Calu3 (cell line): ENCODE measurements at places on chromosomes 3 and 15. TPM values are rescaled to one million over a fixed set of nuclear protein-coding genes. Genes with fewer than 3 reads are reported as not detected.

- no peak overlapping the region for H3K27ac ChIP-seq
- no peak overlapping the region for H3K4me3 ChIP-seq
- no peak for DNase-seq
- no peaks in the 10 kb centered on the region for H3K36me3 ChIP-seq
- H3K4me1 ChIP-seq, result peaks cover 15% of the 10 kb centered on the region
Observed at GRCh38 chr3:13002398-13003124, 70.7 kb downstream of the IQSEC1 start.

GRCh38 chr15:91108421-91108820 is 8.4 kb downstream of the SV2B start:
- no peak overlapping the region for H3K27ac ChIP-seq
- DNase-seq, result no peak
- H3K27me3 ChIP-seq, result peaks cover 12% of the 10 kb centered on the region

DNA sequence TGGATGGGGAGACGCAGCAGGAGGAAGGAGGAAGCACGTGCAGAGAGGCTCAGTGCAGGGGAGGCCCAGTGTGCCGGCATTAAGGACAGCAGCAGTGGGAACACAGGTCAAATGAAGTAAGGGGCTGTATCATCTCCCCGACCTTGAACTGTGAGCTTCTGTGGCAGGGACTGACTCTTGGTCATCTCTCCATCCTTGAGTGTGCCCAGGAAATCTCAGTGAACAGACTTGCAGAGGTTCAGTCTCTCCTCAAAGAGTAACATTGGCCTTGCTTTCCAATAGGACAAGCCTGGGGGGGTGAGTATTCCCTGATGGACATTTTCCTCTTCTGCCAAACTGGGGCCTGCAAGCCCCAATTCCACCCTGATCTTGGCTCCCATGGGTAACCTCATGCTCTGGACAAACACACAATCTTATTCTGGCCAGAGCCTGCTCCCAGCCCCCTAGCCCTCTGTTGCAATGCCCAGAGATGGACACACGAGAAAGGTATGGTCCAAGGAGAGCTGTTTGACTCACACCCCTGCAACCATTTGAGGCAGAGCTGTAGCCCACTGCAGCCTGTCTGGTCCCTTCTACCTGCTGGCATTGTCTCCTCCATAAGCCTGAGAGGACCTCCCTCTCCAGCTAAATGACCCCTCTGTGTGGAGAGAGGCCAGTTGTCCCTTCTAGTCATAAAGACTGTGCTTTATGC is 50.9 kb downstream of the TLE3 start:
- DNase-seq, result no peak
- no peak overlapping the region for H3K27ac ChIP-seq
- no peak overlapping the region for H3K4me3 ChIP-seq
- no peaks in the 10 kb centered on the region for H3K4me1 ChIP-seq
- H3K36me3 ChIP-seq, result peaks cover 7% of the 10 kb centered on the region

- peaks cover 5% of the 10 kb centered on the region for H3K36me3 ChIP-seq
- no peak for DNase-seq
- H3K27ac ChIP-seq, result no peak overlapping the region
- H3K4me1 ChIP-seq, result no peaks in the 10 kb centered on the region
Observed at GRCh38 chr3:65398953-65399352, 639.8 kb downstream of the MAGI1 start.

DNA sequence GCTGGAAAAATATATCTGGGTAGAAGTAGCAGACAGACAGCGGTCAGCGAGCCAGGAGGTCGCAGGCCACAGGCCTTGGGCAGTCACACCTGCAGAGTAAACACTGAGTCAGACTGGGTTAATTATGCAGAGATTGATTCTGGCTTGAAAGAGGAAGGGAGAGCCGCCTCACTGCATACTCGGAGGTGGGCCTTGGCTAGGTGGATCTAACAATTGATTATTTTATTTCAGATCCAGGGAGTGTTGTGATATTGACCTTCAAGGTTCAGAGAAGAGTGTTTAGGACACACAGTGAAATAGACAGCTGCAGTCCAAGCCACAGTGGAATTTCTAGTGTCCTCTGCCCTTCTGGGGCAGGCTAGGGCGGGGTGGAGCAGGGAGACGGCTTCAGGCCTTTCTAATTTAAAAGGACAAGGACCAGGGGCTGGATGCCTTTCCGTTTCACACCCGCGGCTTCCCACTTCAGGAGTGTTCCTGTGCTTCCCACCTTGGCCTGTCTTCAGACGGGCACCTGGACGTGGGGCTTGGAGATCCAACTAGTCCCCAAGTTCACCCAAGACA is 237.3 kb downstream of the XXYLT1 start:
- no peaks in the 10 kb centered on the region for H3K36me3 ChIP-seq
- H3K27me3 ChIP-seq, result no peaks in the 10 kb centered on the region
- peaks cover 54% of the 10 kb centered on the region for H3K4me1 ChIP-seq
- peak overlapping the region; percentile 24 for H3K4me3 ChIP-seq
- H3K27ac ChIP-seq, result peak overlapping the region; percentile 77

EEFSEC gene
- total RNA-seq, result 37.7 and 38.9 TPM in 2 replicates

SPESP1 gene
- total RNA-seq, result not detected in 2 replicates

CCR4 gene
- not detected in 2 replicates for total RNA-seq
